ENCODE measurements at places on chromosomes 3 and 15. TPM values are rescaled to one million over a fixed set of nuclear protein-coding genes. Genes with fewer than 3 reads are reported as not detected.

GRCh38 chr3:157134620-157135191, 25.2 kb downstream of the CCNL1 start:
- no peak for DNase-seq
- H3K27me3 ChIP-seq: no peaks in the 10 kb centered on the region
- H3K36me3 ChIP-seq: no peaks in the 10 kb centered on the region
- no peak overlapping the region for H3K27ac ChIP-seq

DNA sequence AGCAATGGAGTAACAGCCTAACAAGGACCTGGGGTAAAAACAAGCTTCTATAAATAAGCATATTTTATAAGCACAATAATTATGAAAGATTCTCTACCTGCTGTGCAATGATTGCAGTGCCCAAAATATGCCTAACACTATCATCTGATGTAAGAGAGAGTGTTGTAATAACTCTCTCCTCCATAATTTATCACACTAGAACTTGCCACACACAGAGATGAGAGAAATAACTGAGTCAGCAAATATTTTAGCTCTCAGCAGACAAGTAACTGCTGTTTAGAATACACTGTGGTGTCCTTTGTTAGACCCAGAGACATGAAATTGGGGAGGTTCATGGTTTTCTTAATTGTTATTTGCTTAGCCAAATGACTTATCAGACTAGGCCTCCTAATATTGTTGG, 105.3 kb upstream of the ACP3 start:
- no peaks in the 10 kb centered on the region for H3K36me3 ChIP-seq
- no peak overlapping the region for H3K4me3 ChIP-seq
- H3K27me3 ChIP-seq: no peaks in the 10 kb centered on the region
- DNase-seq: no peak
- no peak overlapping the region for H3K27ac ChIP-seq
- no peaks in the 10 kb centered on the region for H3K4me1 ChIP-seq

DNA sequence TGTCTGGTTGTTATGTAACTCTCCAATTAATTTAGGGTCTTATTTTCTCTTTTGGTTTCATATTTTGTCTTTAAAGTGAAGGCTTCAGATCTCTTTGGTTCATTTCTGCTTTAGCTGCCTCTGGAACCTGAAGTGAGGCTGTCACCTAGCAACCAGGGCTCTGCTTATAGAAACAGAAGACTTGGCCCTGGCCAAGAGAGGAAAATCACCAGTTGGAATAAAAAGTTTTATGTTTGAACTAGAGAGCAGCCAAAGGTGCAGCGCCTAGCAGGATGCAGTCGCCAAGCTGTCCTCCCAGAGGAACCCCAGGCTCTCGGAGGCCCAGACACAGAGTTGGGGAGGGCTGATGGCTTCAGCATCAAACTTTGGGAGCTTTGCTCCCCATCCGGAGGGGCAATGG, 41.1 kb downstream of the LYZL4 start:
- DNase-seq: peak; percentile 40
- H3K27me3 ChIP-seq: no peaks in the 10 kb centered on the region
- H3K4me3 ChIP-seq: no peak overlapping the region
- no peaks in the 10 kb centered on the region for H3K36me3 ChIP-seq
- H3K4me1 ChIP-seq: no peaks in the 10 kb centered on the region

GRCh38 chr15:38028869-38029268, 94.4 kb downstream of the TMCO5A start:
- no peaks in the 10 kb centered on the region for H3K4me1 ChIP-seq
- H3K36me3 ChIP-seq: no peaks in the 10 kb centered on the region
- H3K27ac ChIP-seq: no peak overlapping the region
- H3K4me3 ChIP-seq: no peak overlapping the region

DNA sequence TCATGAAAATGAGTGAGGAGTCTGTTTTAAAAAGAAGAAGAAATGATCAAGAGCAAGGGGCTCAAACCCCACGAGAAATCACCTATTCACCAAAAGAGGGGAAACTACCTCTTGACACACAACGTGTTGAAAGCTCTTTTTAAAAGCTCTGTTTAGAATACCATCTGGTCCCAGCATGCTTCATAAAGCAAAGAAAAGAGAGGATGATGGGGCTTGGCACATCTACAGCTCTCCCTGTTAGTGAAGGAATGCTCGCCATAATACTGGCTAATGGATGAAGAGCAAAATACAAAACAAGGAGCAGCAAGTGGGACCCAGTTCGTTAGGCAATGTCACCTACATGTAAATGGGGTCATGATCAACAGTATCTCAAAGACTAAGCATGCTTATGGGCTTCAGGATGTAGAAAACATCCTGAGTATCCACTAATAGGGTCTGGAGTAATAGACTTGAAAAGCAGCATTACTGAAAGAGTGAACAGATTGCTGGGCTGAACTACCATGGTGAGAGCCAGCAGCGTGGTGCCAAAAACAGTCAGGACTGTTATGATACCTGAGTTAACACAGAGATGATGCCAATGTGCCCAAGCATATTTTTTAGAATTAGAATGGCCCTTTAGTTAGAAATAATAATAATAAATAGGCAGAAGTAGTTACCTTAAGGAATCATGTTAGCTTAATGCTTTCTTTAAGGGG, 159.7 kb upstream of the POU1F1 start:
- H3K27ac ChIP-seq: no peak overlapping the region
- H3K36me3 ChIP-seq: no peaks in the 10 kb centered on the region
- H3K4me1 ChIP-seq: no peaks in the 10 kb centered on the region
- no peak overlapping the region for H3K4me3 ChIP-seq
- DNase-seq: no peak
- H3K27me3 ChIP-seq: no peaks in the 10 kb centered on the region

DNA sequence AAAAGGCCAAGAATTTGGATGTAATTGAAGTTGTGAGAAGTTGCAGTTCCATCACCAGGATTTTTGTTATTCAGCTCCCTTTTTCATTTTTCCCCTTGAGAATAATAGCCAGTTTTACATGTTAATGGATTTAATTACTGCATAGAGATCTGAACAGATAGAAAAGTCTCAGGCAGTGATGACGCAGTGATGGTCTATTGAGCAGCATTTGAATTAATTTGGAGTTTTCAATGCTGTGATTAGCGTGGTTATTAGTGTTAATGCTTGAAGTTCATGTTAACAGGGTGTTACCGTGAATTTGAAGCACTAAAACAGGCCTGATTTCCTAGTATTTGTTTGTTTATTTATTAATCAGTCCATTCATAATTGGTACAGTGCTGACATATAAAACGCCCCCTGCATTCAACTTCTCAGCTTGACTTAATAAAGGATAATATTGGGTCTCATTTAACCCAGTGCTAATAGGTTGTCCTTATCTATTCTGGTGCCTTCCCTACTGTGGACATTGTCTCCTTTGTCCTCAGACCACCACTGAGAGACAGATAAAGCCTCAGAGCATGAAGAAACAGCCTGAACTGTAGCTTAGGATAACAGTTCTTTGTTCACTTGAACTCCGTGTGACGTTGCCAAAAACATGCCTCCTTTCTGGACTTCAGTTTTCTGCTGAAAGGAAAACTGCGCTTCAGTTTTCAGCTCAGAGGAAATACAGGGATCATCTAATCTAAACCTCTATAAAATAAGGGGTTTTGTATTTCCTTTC, 82.4 kb downstream of the RTP4 start:
- no peak overlapping the region for H3K27ac ChIP-seq
- no peak overlapping the region for H3K4me3 ChIP-seq
- H3K36me3 ChIP-seq: no peaks in the 10 kb centered on the region
- no peaks in the 10 kb centered on the region for H3K4me1 ChIP-seq

GRCh38 chr3:66406163-66406562, 94.7 kb downstream of the LRIG1 start:
- H3K36me3 ChIP-seq: peaks cover 8% of the 10 kb centered on the region
- no peaks in the 10 kb centered on the region for H3K4me1 ChIP-seq
- H3K27me3 ChIP-seq: no peaks in the 10 kb centered on the region
- no peak overlapping the region for H3K27ac ChIP-seq
- H3K4me3 ChIP-seq: no peak overlapping the region

GRCh38 chr3:171548917-171549316, 88.7 kb upstream of the TNIK start:
- H3K36me3 ChIP-seq: no peaks in the 10 kb centered on the region
- H3K4me1 ChIP-seq: no peaks in the 10 kb centered on the region
- H3K4me3 ChIP-seq: no peak overlapping the region
- peak; percentile 52 for DNase-seq
- no peak overlapping the region for H3K27ac ChIP-seq
- H3K27me3 ChIP-seq: no peaks in the 10 kb centered on the region

RARB gene
- 14.7 TPM for total RNA-seq

SAXO2 gene
- total RNA-seq: 3.2 TPM

ADAMTS7 gene
- 3.1 TPM for total RNA-seq

Measured in kidney (tissue), 22 donors.